ENCODE measurements at places on chromosomes 5 and 9.

DNA sequence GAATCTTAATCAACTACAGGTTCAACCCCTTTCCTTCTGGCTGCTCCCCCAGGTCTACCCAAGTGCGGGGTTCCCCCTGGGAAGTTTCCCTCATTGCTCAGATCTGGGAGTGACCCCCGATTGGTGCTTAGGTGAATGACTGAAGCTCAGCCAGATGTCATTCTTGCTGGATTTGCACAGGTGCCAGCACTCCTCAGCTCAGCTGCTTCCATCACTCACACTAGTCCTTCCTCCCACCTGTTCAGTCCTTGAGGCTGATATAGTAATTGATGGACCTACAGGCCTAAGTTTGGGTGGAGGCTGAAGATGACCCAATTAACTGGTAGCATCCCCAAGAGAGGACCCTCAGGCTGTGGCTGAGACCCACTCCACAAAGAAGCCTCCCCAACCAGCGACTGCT is 32.9 kb downstream of the PRLR start:
- DNase-seq: no peak

DNA sequence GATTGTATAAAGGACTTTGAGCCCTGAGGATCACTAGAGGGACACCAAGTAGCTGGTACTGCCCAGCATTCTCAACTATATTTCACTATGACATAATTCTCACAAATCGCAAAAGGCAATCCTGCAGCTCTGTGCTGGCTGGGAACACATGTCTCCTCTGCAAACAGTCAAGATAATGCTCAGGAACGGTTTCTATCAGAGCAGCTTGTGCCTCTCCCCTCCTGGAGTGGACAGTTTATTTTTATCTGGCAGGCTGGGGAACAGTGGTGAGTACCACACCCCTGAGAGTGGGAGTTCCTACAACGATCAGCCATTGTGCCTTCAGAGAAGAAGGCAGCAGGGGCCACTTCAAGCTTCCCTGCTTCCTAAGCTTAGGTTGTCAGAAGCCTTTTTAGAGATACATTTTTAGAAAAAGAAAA is 65.8 kb downstream of the ERAP1 start:
- DNase-seq: no peak

DNA sequence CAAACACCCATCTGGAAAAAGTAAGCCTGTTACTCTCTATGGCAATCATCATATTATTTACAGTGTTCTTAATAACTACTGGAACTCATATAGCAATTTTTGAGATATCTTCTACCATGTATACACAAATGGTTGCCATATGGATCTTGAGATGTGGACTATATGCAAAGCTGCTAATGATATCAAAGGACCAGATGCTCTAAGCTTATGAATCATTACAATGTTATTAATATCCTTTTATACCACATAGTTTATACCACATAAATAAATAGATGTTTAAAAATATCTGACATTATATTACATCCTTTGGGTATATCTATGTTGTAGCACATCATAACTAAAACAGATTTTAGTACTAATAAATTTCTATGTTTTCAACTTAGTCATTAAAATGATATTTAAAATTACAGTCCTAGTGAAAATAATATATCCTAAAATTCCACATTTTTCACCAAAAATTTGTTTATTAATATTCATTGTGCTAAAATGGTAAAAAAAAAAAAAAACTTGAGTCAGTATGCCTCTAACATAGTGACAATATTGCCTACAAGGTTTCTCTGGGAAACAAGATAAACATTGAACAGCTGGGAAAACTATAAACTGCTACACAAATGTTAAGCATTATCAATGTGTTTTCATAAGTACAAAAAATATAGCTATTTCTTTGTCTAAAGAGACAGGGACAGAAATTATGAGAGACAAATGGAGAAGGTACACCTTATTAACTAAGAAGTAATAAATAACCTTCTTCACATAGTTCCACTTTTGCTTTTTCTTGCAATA is 85.5 kb downstream of the DTWD2 start:
- no peak for DNase-seq

GRCh38 chr9:136172412-136173079 is 32.4 kb downstream of the LHX3 start:
- peak; percentile 69 for DNase-seq

DNA sequence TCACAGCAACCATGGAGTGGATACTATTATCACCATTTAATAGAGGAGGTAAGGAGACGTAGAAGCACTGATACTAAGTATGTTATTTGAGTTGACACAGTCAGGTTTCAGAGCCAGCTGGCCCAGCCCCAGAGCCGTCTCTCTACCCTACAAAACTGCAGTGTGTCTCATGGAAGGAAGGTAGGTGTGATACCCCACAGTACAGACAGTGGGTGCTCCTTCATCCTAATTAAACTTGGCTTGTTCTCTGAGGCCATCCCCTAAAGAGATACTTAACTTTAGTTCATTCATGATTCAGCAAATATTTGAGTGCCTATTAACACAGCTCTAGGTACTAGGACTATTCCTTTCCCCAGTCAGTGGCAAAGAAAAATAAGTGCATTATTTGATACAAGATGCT is 22.6 kb downstream of the PIP5K1B start:
- no peak for DNase-seq

DNA sequence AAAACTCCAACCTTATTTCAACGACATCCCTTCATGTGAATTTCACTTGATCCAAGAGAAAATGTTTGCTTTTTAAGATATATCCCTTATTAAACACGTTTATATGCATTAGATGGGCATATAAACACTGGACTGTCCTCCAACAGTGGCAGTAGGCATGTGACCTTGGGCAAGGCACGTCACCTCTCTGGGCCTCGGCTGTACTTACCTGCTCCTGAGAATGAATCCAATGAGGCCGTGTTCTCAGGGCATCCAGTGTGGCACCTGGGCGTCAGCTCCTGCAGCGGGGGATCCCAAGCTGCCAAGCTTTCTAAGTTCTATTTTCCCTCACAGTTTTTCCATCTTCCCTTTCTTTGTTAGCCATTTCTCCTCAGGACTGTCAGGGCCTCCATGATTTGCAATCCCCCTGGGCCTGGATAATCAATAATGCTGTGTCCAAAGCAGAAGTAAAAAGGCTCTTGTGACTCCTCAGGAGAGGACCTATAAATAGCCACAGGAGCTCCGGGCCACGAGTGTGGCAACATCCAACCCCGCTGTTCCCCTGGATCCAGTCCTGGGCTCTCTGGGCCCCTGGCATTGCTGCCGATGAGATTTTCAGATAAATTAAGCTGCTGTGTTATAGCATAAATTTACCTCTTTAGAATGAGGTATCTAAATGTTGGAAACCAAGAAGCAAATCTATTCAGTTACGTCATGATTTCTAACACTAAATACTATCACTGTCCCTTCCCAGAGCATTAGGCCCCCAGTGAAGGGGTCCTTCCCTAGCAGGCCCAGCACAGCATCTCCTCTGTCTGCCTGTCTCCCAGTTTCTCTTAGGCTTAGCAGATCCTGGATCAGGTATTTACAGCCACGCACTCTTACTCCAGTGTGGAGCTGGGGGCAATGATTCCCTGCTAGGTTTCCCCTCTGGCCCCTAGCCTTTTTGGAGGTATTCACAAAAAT is 76.8 kb downstream of the PTPN3 start:
- no peak for DNase-seq

DNA sequence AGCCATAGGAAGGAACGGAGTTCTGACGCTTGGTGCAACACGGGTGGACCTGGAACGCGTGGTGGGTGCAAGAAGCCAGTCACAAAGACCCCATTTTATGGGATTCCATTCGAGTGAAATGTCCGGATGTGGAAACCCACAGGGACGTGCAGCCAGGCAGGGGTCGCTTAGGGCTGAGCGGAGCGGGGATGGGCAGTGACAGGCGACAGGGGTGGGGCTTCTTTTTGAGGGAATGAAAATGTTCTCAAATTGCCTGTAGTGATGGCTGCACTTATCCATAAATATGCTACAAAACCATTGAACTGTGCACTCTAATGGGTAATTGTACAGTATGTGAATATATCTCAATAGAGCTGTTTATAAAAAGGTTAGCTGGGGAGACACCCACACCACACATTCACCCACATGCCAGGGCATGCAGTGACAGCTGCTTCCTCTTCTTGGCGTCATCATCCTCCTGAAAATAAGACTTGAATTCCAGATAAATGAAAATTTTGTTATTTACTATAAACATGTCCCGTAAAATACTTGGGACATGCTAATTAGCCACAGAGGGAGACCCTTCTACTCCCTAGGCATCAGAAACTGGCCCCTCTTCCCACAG is 71.3 kb upstream of the OLFM1 start:
- DNase-seq: no peak

DNA sequence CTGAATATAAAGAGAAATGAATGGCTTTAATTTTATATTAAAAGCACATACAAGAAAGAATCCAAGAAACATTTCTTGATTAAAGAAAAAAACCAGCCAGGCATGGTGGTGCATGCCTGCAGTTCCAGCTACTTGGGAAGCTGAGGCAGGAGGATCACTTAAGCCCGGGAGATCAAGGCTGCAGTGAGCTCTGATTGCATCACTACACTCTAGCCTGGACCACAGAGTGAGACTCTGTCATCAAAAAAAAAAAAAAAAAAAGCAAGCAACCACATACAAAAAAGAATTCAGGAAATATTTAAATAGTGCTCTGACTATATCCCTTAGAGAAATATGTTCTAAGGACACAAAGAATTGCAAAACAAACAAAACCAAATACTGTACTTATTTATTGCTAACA is 2.5 kb upstream of the PLAC8L1 start:
- no peak for DNase-seq

Measured in islet precursor cell (in vitro differentiated cells).